ENCODE measurements at places on chromosomes 2 and 18. TPM values are rescaled to one million over a fixed set of nuclear protein-coding genes. Genes with fewer than 3 reads are reported as not detected.
A peak's percentile ranks its signal among the peaks of the same experiment; 100 is the strongest.

- no peak for DNase-seq
- no peaks in the 10 kb centered on the region for H3K36me3 ChIP-seq
- H3K4me3 ChIP-seq: no peak overlapping the region
Observed at GRCh38 chr2:150350500-150350899, 137.0 kb downstream of the RND3 start.

- H3K27me3 ChIP-seq: no peaks in the 10 kb centered on the region
- H3K4me1 ChIP-seq: peaks cover 34% of the 10 kb centered on the region
- no peak overlapping the region for H3K27ac ChIP-seq
- H3K4me3 ChIP-seq: no peak overlapping the region
- DNase-seq: no peak
- H3K36me3 ChIP-seq: no peaks in the 10 kb centered on the region
Observed at GRCh38 chr2:56348392-56349210, 164.8 kb downstream of the CCDC85A start.

GRCh38 chr2:226037526-226037925 lies 638.0 kb downstream of the NYAP2 start:
- no peak overlapping the region for H3K27ac ChIP-seq
- no peak for DNase-seq
- H3K36me3 ChIP-seq: no peaks in the 10 kb centered on the region
- no peak overlapping the region for H3K4me3 ChIP-seq

DNA sequence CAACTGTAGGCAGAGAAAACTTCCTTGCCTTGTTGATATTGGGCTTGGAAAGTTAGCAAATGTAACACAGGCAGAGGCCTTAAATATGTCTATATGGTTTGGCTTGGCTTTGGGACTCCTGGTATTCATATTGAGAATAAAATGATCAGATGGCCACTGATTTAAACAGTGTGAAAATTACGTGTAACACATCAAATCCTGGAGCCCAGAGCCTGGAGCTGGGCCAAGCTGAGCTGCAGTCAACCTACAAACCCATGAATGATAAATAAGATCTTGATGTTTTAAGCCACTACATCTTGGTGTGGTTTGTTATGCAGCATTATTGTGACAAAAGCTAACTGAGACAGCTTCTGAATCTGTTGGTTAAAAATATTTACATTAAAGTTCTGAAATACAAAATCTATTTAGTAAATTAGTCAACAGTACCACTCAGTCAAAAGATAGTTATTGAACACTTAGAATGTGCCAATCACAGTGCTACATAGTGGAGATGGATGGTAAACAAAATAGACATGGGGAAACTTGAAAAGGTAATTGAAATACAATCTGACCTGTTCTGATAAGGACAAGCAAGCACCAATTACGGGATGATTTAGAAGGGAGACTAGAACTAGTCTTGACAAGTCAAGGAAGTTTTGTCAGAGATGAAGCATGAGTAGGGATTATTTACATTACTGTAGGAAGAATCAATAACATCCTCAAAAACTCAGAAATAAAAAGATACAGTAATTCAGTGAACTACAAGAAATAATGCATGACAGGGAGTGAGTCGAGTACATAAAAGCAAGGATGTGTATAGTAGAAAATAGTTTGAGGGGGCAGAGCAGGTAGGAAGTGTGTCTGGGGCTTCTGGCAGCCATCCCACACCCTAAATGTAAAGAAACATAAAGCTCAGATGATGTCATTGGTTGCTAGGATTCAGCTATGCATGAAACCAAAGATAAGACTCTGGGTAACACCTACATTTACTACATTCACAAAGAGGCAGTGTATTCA lies 157.7 kb downstream of the HNMT start:
- no peak overlapping the region for H3K27ac ChIP-seq
- peaks cover 17% of the 10 kb centered on the region for H3K4me1 ChIP-seq
- H3K36me3 ChIP-seq: no peaks in the 10 kb centered on the region
- H3K27me3 ChIP-seq: no peaks in the 10 kb centered on the region
- no peak overlapping the region for H3K4me3 ChIP-seq

DNA sequence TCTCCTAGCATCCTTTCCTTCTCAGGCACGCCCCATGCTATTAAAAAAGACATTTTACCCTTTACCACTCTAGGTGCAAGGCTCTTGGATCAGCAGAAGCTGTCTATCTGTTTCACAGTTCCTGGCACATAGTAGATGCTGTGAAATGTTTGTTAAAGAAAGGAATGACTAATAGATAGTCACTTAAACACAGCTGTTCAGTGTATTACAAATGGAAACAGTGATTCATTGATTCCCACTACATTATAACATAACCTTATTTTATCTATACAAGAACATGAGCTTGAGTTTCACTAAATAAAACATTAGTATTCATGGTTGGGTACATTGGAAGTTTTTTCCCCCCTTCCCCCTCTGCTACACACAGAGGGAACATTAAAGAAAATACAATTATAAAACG lies 142.1 kb downstream of the ASXL3 start:
- no peaks in the 10 kb centered on the region for H3K27me3 ChIP-seq
- DNase-seq: no peak
- no peak overlapping the region for H3K4me3 ChIP-seq
- no peak overlapping the region for H3K27ac ChIP-seq
- H3K4me1 ChIP-seq: peaks cover 4% of the 10 kb centered on the region

DNA sequence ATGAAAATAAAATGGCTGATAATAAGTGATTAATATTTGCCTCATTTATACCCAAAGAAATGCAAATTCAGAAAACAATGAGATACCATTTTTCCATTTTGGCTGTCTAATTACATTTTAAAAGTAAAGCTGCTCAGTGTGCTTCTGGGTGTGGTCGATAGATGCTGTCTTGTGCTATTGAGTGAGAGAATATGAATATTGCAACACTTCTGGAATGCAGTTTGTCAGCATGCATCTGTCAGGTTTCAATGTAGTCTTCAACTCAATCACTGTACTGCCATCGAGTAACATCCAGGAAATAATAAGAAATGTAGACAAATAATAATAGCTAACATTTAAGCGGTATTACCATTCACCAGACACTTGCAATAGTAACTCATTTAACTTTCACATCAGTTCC lies 3.9 kb downstream of the IL18R1 start:
- H3K27me3 ChIP-seq: peaks cover 27% of the 10 kb centered on the region
- H3K4me3 ChIP-seq: no peak overlapping the region
- peaks cover 13% of the 10 kb centered on the region for H3K4me1 ChIP-seq
- peaks cover 2% of the 10 kb centered on the region for H3K36me3 ChIP-seq
- no peak for DNase-seq

DNA sequence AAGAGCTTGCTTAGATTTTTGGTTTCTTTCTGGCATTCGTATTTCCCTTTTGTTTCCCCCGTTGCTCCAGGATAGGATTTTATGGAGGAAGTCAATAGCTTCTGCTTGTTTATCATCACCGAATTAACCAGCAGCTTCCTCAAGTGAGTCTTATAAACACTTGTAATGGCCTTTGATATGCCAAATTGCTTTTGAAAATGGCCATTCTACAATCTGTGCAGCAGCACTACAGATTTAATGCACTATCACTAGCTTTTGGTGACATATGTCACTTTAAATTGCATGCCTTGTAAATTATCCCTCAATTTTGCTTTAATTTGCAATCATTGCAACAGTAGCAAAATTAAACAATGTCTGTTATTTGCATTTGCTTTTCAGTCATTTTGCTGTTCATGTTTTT lies 774.7 kb downstream of the METTL4 start:
- DNase-seq: no peak
- H3K27me3 ChIP-seq: no peaks in the 10 kb centered on the region
- no peaks in the 10 kb centered on the region for H3K4me1 ChIP-seq
- H3K36me3 ChIP-seq: peaks cover 3% of the 10 kb centered on the region
- H3K27ac ChIP-seq: no peak overlapping the region

DNA sequence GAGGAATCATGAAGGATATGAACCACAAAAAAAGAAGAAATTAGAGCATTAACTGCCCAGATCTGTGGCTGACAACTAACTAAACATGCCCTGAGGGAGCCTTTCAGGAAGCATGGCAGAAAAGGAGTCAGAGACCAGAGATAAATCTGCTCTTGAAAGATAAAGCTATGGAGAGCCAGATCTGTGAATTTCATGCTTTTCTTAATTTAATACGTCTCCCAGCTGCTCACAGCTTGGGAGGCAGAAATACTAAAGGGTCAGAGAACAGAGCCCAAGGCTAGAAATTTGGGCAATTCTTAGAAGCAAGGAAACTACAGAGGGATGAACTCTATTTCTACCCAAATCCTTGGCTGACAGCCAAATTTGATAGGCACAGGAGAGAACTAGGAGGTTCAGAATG lies 223.0 kb upstream of the DPP10 start:
- DNase-seq: no peak
- no peak overlapping the region for H3K4me3 ChIP-seq
- H3K27me3 ChIP-seq: no peaks in the 10 kb centered on the region
- H3K4me1 ChIP-seq: no peaks in the 10 kb centered on the region
- H3K27ac ChIP-seq: no peak overlapping the region

- DNase-seq: peak; percentile 81
- H3K4me1 ChIP-seq: peaks cover 5% of the 10 kb centered on the region
- H3K27me3 ChIP-seq: no peaks in the 10 kb centered on the region
- no peak overlapping the region for H3K27ac ChIP-seq
- H3K36me3 ChIP-seq: no peaks in the 10 kb centered on the region
- no peak overlapping the region for H3K4me3 ChIP-seq
Observed at GRCh38 chr2:67600222-67600871, 203.2 kb downstream of the ETAA1 start.

- no peak overlapping the region for H3K27ac ChIP-seq
- H3K27me3 ChIP-seq: no peaks in the 10 kb centered on the region
- peaks cover 20% of the 10 kb centered on the region for H3K4me1 ChIP-seq
- H3K36me3 ChIP-seq: no peaks in the 10 kb centered on the region
- H3K4me3 ChIP-seq: no peak overlapping the region
Observed at GRCh38 chr18:3213300-3214059, 6.3 kb downstream of the MYOM1 start.

- H3K4me1 ChIP-seq: peaks cover 22% of the 10 kb centered on the region
- H3K4me3 ChIP-seq: no peak overlapping the region
- H3K27me3 ChIP-seq: no peaks in the 10 kb centered on the region
- peaks cover under 1% of the 10 kb centered on the region for H3K36me3 ChIP-seq
Observed at GRCh38 chr2:157559061-157559460, 69.6 kb downstream of the ACVR1C start.

DNA sequence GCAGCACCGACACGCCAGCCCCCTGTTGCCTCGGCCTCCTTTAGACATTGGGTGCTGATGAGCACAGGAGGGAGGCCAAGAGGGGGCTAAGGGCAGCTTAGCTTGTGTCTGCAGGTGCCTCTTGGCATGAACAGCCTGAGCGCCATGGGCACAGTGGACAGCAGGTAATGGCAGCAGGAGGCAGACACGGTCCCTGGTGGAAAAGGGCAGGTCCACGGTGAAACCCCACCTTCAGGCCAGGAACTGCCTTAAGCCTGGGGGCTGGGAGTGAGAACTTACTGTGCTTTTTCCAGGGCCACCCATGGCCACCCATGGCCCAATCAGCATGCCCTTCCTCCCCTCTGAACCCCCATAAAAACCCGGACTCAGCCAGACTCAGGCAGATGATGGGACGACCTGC lies 633.4 kb upstream of the TMEFF2 start:
- H3K4me3 ChIP-seq: no peak overlapping the region
- H3K27ac ChIP-seq: no peak overlapping the region
- no peak for DNase-seq

GRCh38 chr2:101995019-101995418 lies 3.3 kb downstream of the IL1R2 start:
- H3K27me3 ChIP-seq: no peaks in the 10 kb centered on the region
- DNase-seq: no peak
- H3K4me1 ChIP-seq: peaks cover 3% of the 10 kb centered on the region
- H3K27ac ChIP-seq: no peak overlapping the region
- H3K4me3 ChIP-seq: no peak overlapping the region

DNA sequence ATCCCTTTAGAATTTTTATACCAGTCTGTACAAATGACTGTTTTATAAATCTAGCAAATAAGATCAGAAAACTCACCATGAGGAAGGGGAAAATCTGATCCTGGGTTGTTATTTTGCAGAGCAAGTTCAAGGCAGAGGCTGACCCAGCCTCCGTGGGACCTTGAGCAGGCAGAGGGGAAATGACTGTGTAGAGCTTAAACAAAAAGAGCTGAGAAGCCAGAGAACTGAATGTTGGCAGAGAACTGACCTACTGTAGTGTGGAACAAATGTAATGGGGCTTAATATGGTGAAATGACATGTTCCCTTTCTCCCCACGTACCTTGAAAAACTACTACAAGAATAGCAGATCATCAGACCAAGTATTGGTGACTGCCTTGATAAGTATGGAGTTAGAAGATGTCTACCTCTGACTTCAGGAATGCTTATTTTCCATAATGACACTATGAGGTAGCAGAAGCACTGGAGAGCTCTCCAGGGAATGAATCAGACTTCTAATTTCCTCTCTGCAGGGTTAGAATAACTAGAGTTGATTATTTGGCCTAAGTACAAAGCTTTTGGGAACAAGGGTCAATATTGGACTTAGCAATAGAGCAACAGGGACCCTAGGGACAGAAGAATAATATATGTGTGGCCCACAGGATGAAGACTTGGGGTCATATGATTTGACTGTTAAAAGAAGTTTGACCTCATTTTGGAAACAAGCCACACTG lies 304.4 kb downstream of the CCDC178 start:
- no peaks in the 10 kb centered on the region for H3K4me1 ChIP-seq
- no peak overlapping the region for H3K4me3 ChIP-seq
- no peaks in the 10 kb centered on the region for H3K27me3 ChIP-seq
- no peak overlapping the region for H3K27ac ChIP-seq

DNA sequence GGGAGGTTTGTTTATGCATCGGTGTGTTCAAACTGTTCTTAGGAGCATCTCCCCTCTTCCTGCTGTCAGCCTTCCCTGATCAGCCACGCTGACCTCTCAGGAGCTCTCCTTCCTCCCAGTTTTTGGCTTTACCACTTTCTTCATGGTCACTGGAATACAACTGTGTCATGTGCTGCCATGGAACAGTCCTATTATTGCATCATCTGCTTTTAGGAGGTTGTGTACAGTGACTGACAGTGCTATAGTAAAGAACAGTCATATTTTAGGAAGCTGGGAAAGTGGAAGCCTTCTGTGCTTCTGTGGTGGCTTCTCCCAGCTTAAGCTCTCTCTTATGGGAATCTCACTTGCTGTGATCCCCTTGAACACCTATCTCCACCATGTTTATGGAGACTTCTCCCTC lies 165.5 kb downstream of the TPGS2 start:
- no peak overlapping the region for H3K4me3 ChIP-seq
- no peaks in the 10 kb centered on the region for H3K36me3 ChIP-seq
- H3K27ac ChIP-seq: no peak overlapping the region

The MALL gene
- total RNA-seq: 3.8 TPM

The ABCB6 gene
- total RNA-seq: 45.3 TPM

The SMAD7 gene
- 26.7 TPM for total RNA-seq

The NGEF gene
- total RNA-seq: 5.4 TPM

Measured in WTC11 (cell line).